ENCODE measurements at places on chromosomes 6 and 20.

- DNase-seq, result no peak
Measured at GRCh38 chr6:144268794-144269349, 16.3 kb upstream of the UTRN start.

- no peak for DNase-seq
Measured at GRCh38 chr20:40993794-40994540, 34.7 kb upstream of the TOP1 start.

GRCh38 chr6:52662031-52662430, 8.9 kb upstream of the TMEM14A start:
- DNase-seq, result no peak

DNA sequence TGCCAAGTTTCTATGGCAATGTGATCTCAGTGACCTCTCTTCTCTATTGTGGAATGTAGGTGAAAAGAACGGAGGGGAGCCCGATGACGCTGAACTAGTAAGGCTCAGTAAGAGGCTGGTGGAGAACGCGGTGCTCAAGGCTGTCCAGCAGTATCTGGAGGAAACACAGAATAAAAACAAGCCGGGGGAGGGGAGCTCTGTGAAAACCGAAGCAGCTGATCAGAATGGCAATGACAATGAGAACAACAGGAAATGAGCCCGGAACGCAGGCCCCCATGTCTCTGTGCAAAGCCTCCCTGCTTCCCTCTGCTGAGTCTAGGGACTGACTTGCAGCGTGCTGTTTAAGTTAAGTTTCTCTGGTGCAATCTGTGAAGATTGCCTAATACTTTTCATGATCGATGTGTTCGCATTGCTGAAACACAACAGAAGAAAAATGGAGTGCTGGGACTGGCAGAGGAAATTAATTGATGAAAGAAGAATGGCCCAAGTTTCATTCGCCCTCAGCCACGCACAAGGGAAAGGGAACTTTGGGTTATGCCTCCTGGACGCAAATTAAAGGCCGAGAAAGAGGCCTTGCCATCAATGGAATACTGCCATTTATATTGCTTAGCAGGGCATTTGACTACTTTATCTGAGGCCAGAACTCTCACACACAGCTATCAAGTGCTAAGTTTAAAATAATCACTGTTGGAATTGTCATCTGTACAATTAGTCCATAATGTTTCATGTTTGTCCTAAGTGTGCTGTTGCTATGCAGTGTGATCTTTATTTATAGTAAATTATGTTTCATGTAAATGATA, 146.4 kb downstream of the AKAP7 start:
- DNase-seq, result peak; percentile 82
